Pons (tissue), 1 donor: ENCODE measurements at places on chromosomes 6 and 20.

- DNase-seq: peak; percentile 61
These were observed 23.2 kb downstream of the ADAT2 start for GRCh38 chr6:143427109-143427817.

DNA sequence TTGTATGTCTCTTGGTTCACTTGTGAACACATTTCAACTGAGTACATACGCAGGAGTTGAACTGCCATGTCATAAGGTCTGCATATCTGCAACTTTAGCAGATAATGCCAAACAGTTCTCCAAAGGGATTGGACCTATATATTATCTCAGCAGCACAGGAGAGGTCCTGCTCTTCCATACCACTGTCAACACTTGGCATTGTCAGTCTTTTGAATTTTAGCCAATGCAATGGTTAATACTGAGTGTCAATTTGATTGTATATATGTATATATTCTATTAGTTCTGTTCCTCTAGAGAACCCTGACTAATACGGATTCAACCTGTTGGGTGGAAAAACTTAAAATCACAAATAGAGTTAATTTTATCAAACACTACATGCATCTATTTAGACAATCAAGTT, 26.1 kb upstream of the ARHGAP18 start:
- DNase-seq: no peak

GRCh38 chr20:40591119-40591518, 97.9 kb downstream of the MAFB start:
- DNase-seq: no peak

GRCh38 chr6:147035886-147036285, 168.3 kb upstream of the STXBP5 start:
- DNase-seq: no peak

- DNase-seq: no peak
These were observed 1.5 kb downstream of the PABPC1L start for GRCh38 chr20:44911264-44911921.

DNA sequence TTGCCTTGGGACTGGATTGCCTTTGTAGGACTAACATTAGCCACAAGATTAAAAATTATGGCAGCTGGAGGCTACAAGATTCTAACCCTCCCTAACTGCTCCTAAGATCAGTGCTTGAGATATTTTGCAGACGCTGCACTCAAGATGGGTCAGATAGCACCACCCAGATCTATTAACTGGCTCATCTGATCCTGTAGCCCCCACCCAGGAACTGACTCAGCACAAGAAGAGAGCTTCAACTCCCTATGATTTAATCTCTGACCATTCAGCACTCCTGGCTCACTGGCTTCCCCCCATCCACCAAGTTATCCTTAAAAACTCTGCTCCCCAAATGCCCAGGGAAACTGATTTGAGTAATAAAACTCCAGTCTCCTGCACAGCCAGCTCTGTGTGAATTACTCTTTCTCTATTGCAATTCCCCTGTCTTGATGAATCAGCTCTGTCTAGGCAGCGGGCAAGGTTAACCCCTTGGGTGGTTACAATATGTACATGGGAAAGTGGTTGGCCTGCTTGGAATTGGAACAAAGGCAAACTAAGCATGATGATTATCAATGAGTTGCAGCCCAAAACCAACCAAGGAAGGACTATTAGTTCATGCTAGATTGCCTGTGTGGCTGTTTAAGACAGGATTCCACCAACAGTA, 111.3 kb downstream of the OR2B2 start:
- no peak for DNase-seq

GRCh38 chr20:4225745-4226144, 210.4 kb upstream of the RNF24 start:
- no peak for DNase-seq

- peak; percentile 67 for DNase-seq
These were observed 542 bp downstream of the TUBE1 start for GRCh38 chr6:112086744-112087135.

DNA sequence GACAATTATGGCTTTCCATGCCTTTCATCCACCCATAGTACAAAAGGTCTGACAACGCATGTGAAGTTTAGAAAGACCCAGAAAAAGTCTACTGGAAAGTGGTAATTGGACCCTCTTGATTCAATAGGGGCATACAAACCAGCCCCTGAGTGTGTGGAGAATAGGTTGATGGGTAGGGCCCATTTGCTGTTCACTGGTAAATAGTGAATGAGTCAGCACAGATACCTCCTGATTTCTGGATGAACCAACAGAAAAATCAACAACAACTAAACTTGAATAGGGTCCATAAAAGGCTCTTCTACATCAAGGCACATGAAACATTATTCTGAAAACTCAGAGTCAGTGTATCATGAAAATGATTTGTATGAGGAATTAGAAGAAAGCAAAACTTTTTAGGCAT, 235.4 kb upstream of the SLC35B3 start:
- no peak for DNase-seq

GRCh38 chr20:20255099-20255498, 112.8 kb upstream of the INSM1 start:
- no peak for DNase-seq

GRCh38 chr6:52931351-52931750, 21.9 kb upstream of the GSTA3 start:
- DNase-seq: no peak

DNA sequence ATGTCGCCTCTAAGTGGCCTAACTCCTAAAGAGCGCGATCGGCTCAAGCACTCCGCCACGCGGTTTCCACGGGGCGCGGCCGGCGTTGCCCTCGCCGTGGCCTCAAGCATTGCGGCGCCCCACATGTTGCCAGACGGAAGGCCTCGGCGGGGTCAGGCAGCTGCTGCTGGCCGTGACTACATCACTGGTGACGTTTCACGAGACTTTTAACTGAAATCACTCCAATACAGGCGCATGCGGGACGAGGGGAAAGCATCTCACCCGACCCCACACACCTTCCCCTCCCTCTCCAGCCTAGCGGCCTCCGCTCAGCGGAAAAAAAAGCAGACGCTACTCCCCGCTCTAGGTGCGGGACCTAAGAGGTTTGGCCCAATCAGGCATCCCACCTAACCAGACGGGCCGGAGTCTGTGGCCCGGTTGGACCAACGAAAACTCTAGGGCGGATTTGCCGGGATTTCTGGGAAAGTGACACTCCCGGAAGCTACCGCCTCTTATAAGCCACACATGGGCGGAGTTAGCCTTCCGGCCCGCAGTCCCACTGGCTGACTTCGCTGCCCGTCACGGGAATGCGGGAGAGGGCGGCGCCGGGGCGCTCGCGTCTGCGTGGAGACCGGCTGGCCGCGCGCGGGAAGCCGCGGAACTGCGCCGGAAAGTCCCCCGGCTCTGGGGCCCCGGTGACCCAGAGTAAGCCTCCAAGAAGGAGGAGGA, at the start of gene NXT1:
TSS of gene NXT1 (plus strand) at position 596 of the 708 bp plus-strand sequence. CDS start 3,251 bp downstream, outside the sequence.
- peak; percentile 99 for DNase-seq

GRCh38 chr6:56096541-56096940, 150.8 kb downstream of the COL21A1 start:
- DNase-seq: no peak

DNA sequence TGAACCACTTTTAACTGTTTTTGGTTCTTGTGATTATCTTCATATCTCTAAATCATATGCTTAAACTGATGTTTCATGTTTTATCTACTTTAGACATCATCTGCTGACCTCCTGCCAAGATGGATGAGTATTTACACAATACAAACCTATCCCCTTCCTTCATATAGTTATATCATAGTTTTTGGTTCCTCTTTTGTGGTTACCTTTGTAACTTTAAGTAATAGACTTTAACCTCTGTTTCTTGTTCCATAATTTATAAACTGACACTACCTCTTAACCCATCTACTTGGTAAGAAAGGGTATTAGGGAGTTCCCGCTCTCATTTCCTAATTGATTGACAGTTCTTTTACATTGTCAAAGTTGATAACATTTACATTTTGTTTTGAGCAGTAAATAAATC, 11.9 kb downstream of the PCMT1 start:
- no peak for DNase-seq

DNA sequence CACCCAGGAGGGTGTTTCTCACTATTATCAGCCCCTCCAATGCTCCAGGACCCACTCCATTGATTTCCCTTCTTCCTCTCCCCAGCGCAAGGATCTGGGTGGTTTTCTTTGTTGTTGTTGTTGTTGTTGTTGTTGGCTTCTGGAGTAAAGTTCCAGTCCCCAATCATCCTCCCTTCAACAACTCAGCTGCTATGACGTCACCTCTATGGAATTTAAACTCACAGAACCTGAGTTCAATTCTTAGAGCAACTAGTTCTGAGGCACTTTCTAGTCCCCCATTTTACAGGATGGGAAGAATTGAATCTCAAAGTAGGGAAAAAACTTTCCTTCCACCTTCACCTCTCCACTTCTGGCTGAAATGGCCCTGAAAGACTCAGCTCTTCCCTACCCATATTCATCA, 9.7 kb upstream of the WFDC8 start:
- DNase-seq: no peak

DNA sequence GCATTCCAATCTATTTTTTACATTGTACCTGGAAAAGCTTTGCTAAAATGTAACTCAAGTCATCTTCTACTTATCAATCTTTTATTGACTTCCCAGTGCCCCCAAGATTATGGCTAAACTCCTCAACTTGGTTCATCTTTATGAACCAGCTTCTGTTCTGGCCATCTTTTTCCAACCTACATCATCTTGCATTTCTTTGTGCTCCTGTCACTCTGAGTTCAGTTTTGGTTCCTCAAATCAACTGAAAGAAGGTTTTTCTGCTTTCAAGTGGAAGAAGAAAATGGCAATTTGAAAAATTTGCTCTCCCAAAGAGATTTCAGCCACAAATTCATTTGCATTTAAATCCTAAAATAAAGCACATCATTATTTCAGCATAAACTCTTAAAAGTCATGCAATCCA, 41.8 kb downstream of the GPX5 start:
- no peak for DNase-seq
